ENCODE measurements at places on chromosomes 6 and 20. TPM values are rescaled to one million over a fixed set of nuclear protein-coding genes. Genes with fewer than 3 reads are reported as not detected.

DNA sequence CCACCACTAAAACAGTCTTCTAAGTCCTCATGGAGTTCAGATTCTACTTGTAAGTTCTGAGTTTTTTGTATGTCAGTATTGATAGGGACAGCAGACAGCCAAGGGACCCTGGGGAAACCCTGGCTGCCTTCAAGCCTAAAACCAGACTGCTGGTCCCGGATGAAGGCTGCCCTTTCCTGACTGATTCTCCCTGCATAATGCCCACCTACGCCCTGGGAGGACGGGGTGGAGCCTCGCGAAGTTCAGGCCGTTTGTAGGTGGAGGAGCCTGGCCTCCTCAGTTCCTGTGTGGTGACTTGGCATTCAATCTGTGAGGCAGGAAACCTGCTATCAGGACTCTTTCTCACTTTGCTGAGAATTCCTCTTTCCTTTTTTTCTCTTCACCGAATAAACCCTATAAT lies 120.3 kb upstream of the LGSN start:
- no peak for DNase-seq

DNA sequence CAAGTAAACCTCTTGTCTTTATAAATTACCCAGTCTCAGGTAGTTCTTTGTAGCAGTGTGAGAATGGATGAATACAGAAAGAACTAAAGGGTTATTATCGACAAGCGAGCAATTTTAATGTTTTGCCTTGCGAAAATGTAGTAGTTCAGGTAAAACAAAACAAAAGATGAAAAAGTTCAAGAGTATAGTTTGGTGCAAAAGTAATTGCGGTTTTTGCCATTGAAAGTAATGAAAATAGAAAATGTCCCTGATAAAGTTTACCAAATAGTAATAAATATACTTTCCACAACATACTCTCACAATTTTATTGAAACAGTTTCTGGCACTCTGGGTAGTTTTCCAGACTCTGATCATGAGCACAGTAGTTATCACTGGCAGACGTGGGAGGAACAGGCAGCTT lies 71.9 kb upstream of the SLC35B3 start:
- DNase-seq = no peak

- no peak for DNase-seq
Measured at GRCh38 chr20:16939051-16939450, 190.9 kb downstream of the OTOR start.

DNA sequence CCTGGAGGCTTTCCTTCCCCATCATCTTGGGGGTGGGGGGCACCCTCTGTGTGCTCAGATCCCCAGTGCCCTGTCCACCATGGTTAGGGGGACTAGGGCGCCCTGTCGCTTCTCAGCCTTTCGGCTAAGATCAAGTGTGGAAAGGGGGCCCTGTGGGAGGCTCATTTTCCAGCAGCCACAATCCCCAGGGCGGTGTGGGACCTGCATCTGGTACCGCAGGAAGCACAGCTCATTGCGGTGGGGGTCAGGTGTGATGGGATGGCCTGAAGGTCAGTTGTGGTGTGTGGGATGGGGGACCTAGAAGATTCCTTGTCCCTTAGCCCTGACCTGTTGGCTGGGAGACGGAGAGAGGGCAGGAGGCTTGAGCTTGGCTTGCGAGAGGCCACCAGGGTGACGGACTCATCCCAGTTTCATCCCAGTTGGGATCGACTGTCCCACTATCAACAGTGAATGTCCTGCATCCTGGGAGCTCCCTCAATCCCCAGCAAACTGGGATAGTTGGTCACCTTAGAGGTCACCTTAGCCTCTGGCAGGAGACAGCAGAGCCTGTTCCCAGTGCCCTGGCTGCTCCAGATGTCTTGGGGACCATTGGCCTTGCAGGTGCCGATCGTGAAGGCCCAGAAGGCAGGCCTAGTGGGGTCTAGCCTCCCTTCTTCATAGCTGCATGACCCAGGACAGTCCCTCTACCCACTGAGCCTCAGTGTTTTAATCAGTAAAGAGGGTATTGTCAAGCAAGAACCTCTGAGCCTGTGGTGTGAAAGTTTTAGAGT lies 64.5 kb upstream of the PMEPA1 start:
- DNase-seq = no peak

GRCh38 chr6:80642452-80642851 lies 536.0 kb downstream of the BCKDHB start:
- peak; percentile 72 for DNase-seq

FERMT1 gene
- 8.3 TPM for total RNA-seq

PTCHD4 gene
- 23.6 TPM for total RNA-seq

CGA gene
- not detected for total RNA-seq

ZKSCAN8 gene
- total RNA-seq = 12.6 TPM

Measured in LHCN-M2 (cell line).